ENCODE measurements at places on chromosomes 4 and X.

GRCh38 chr4:70000711-70001110 lies 4.9 kb downstream of the STATH start:
- no peak for DNase-seq

GRCh38 chr4:31275906-31276305 lies 555.7 kb downstream of the PCDH7 start:
- no peak for DNase-seq

DNA sequence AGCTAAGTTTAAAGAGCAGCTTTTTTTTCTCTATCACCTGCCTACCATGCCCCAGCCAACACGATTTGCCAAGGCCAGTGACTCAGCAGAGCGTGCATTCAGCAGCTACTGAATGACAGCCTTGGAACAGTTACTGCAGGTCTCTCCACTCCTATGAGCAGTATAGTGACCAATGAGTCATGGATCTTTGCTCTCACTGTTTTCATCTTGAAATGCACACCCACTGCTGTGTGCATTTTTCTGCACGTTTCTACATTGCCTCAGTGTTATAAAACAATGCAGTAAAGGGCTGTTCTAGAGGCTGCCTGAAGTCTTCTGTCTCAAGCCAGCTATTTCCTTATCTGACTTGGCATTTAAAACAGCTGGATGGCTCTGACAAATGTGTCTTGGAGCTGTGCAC lies 66.0 kb upstream of the C4orf54 start:
- DNase-seq, result peak; percentile 23

DNA sequence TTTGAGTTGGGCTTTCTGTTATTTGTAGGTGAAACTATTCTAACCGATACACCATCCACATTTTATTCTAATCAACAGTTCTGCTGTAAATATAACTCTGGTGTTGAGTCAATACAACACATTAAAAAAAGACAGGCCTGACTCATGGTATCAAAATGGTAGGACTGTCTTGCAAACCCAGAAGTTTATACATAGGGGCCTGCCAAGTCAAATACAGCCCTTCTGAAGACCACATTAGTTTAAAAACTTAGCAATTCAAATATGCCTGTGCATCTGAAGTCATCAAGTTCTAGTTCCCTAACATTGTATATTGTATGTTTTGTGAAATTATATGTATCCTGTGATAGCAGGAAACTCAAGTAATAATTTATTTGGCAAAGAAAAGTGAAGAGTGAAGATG lies 24.4 kb upstream of the PDE5A start:
- no peak for DNase-seq

DNA sequence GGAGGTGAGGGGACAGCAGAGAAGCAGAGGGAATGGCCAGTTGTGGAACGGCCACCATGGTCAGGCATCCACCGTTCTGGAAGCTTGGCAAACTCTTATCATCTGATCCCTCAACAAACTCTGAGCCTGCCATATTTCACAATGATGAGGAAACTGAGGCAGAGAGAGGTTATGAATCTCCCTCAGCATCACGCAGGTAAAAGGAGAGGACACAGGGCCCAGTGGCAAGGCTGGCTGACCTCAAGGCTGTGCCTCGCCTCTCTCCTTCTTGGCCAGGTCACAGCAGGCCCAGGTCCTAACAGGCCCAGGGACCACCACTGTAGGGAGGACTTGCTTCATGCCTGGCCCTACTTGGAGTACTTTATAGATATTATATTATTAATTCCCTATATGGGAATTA lies 242.8 kb downstream of the EVC2 start:
- DNase-seq, result no peak

DNA sequence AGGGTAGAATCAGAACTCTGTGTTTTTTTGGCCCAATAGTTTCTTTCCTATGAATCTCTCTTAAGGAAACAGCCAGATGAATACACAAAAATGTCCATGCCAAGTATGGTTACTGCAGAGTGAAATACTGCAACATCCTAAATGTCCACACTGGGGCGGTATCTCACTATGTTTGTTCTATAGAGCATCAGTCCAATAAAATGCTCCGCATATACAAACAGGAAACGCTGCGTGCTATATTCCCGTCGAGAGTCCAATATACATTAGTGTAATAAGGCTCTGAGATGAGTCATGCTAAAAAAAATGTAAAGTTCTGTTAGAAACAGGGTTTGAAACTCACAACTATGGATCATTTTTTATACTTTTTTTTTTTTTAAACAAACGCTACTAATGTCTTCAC lies 72.9 kb upstream of the ENOX2 start:
- no peak for DNase-seq

DNA sequence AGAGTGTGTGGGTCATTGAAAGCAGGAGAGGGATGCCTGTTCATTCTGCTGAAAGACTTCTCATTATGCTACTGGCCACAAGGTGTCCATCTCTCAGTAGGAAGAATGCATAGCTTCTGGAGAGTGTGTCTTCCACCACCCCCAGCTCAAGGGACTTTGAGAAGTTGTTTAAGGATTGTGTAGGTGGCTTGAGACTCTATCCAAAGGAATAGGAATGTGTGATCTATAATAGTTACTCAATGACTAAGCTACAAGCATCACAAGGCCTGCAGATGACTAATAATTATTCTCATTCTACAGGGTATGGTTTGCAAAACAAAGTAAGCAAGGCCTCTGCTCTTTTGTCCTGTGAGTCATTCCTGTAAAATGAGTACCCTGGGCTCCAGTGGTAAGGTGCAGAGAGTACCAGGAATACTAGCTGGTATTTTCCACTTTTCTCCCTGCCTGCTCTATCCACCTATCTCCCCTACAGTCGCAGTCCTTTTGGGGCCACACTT lies 279.8 kb upstream of the BOD1L1 start:
- DNase-seq, result no peak

DNA sequence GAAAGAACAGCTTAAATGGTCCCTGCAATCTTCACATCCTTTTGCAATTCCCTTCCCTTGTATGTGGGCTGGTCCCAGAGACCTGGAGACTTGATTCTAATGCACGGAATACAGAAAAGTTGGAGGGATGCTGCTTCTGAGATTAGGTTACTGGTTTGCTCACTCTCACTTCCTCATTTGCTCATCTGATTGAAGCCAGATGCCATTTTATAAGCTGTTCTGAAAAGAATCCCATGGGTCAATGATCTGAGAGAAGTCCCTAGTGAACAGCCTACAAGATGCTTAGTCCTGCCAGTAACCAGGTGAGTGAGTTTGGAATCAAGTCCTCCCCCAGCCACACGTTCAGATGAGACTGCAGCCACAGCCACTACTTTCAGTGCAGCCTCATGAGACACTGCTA lies 35.9 kb downstream of the MAGEA1 start:
- no peak for DNase-seq

DNA sequence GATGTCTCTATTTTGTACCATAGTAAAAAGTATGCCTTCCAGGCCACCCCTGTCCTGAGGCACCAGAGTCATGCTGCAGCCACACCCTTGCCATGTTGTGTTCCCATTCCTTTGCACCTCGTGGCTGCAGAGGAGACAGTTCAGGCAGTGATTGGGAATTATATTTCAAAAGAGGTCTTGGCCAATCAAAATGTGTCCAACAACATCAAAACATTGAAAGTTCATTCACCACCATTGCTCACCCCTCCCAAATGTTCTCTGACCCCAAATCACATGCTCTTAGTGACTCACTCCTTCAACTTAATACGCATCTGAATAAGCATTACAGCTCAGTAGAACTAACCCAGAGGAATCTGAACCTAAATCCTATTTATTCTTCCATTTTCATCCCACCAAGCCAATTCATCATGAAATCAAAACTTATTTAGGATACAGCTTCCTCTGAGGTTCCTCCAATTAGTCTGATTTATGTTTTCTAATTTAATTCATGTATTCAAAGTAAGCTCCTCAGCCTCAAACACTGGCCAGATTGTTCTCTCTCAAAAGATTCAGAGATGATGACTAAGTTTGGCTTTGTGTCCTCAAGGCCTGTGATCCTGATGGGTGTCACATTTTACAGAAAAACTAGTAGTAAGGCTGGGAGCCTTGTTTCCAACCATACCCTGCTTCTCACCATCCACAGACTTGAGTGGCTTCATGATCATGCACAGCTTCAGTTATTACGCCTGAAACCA lies 323.2 kb upstream of the INTU start:
- DNase-seq, result no peak

GRCh38 chr4:73867783-73868182 lies 1.4 kb upstream of the CXCL1 start:
- no peak for DNase-seq

GRCh38 chrX:46840946-46841345 lies 4.1 kb downstream of the RP2 start:
- no peak for DNase-seq

DNA sequence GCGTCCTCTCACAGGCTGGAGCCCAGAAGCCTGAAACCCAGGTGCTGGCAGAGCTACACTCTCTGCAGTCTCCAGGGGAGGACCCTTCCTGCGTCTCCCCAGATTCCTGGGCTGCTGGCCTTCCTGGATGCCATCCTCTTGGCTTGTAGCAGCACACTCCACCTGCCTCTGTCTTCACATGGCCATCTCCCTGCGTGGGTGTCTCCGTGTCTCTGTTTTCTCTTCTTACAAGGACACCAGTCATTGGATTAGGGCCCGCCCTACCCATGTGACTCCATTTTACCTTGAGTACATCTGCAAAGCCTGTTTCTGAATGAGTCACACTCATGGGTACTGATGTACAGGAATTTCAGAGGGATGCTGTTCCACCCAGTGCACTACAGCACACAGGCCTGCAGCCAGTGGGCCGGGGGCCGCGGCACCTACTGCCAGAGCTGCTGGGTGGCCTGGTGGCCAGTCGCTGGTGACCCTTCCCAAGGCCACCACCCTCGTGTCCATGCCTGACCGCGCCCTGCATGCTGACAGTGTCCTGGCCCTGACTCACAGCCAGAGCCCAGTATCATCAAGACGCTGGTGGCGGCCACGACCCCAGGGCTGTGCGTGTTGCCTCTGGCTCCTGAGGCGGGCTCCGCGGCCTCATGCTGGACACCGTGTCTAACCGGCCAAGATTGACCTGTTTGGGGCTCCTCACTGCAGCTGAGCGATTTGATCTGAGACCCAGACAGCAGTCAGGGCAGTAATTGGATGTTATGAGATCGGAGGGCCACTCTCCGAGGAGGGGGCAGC lies 63.6 kb upstream of the NKX1-1 start:
- DNase-seq, result no peak

GRCh38 chr4:2297606-2298531 lies 36.0 kb upstream of the MXD4 start:
- DNase-seq, result no peak

DNA sequence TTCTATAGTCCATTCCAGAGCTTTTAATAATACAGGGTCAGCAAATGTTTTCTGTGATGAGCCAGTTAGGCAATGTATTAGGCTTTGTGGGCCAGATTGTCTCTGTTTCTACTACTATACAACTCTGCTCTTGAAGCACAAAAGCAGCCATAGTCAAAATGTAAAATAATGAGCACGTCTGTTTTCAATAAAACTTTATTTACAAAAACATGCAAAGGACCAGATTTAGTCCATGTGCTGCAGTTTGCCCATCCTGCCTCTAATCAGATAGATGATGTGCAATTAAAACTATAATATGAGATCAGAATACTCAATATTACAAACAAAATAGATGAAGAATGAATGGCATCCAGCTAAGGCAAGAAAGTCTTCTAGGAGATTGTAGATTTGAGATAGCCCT lies 127.8 kb upstream of the FRMPD4 start:
- no peak for DNase-seq

DNA sequence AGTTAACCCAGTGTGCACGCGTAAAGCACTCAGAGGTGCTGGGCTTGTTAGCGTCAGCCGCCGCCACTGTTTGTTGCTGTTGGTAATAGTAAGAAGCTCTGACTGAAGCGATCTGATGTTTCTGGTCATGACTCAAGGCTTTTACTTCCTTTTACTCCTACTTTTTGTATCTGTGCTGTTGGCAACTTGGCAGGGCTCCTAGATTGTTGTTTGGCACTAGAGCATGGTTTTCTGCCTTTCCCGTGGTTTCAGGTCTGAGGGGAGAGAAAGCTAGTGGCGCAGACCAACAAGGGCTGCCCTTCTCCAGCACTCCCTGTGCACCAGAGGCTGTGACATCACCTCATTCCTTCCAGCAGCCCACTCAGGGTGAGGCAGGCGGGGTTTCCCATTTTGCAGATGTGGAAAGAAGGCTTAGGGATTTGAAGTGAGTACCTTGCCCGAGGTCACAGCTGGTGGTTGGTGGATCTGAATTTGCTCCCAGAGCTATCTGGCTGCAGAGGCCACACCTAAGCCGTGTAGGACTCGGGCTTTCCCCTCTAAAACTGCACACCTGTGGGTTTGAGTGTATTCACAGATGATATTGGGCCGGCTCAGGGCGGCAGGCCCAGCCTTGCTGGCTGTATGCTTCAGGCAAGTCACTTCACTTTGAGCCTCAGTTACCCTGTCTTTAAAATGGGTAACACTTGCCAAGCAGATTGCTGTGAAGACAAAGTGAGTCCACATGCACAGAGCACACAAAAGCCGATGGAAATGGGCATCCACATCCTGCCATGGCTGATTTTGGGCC lies 51.2 kb upstream of the TADA2B start:
- DNase-seq, result no peak

DNA sequence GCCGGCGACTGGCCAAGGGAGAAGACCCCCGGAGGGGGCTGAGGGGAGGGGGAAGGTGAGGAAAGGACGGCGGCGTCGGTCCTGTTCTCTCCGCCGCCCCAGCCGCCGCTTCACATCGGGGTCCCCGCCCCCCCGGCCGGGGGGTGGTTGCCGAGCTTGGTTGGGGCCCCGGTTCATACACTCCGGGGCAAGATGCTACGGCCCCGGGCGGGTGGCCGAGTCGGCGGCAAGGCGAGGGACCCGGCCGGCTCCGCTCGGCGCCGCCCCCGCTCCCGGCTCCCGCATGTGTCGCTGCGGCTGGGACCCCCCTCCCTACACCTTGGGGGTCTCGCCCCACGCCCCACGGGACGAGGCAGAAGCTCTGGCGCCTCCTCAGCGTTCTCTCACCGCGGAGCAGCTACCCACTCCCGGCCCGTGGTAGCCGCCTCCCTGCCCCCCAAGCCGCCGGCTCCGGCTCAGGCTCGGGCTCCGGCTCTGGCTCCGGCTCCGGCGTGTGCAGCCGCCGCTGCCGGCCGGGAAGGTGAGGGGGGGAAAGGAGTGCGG lies 461 bp downstream of the FBXW7 start:
- DNase-seq, result no peak

- no peak for DNase-seq
Observed at GRCh38 chrX:154731184-154731583, 19.7 kb downstream of the GAB3 start.

GRCh38 chr4:105140684-105141490 lies 5.8 kb upstream of the TET2 start:
- no peak for DNase-seq

Data from DMS 273 treated with DMSO at 0.1 percent for 48 hours (cell line).